HL-60 (cell line): ENCODE measurements at places on chromosomes 2 and 18.
A peak's percentile ranks its signal among the peaks of the same experiment; 100 is the strongest.

- no peak for DNase-seq
These were observed 9.4 kb downstream of the RAMP1 start for GRCh38 chr2:237868631-237869342.

- DNase-seq = no peak
These were observed 72.9 kb downstream of the TSN start for GRCh38 chr2:121828281-121828731.

DNA sequence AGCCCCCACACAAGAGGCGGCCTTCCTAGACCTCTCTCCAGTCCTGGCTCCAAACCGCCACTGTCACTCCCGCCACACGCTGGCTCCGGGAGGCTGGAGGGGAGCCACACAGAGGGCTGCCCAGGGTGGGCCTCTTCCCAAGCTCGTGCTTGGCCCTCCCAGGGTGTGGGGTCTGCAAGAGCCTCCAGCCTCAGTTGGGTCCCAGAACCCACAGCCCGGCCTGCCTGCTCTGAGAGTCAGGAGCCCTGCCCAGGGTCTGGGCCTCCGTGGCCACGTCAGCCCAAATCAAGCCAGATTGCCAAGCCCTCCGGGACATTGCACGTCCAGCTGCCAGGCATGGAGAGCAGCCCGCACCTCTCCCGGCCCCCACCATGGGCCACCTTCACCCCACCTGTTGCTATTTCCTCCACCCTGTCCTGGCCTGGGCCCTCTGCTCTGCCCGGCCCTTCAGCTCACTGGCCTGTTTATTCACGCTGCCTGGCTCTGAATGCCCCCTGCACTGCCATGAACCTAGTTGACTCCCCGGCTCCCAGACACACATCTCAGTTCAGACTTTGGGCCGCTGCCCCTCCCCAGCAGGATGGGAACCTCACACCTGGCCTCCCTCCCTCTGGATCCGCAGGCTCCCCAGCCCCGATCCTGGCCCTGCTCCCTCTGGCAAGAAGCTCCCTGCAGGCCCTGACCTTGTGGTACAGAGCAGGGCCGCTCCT, 61.0 kb downstream of the BIN1 start:
- no peak for DNase-seq

DNA sequence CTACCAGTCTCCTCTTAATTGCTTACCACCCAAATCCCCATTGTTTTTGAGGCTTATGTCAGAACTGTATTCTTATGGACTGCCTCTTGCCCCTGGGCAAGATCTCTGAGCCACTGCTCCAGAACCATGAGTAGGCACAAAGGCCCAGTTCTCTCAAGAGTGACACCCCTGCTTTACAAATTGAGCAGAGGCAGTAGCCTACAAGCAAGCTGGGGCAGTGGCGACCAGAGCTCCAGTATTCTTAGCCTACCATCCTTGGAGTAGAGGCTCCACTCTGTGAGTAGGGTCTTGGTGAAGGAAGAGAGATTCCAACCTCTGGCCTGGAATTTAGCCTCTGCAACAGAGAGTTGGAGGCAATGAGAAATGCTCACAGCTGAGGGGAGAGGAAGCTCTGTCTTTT, 36.5 kb downstream of the WDR75 start:
- DNase-seq = no peak

- peak; percentile 23 for DNase-seq
These were observed 423 bp upstream of the TTC27 start for GRCh38 chr2:32627441-32627813.

GRCh38 chr2:74690571-74690970, 36.5 kb downstream of the SEMA4F start:
- peak; percentile 39 for DNase-seq

DNA sequence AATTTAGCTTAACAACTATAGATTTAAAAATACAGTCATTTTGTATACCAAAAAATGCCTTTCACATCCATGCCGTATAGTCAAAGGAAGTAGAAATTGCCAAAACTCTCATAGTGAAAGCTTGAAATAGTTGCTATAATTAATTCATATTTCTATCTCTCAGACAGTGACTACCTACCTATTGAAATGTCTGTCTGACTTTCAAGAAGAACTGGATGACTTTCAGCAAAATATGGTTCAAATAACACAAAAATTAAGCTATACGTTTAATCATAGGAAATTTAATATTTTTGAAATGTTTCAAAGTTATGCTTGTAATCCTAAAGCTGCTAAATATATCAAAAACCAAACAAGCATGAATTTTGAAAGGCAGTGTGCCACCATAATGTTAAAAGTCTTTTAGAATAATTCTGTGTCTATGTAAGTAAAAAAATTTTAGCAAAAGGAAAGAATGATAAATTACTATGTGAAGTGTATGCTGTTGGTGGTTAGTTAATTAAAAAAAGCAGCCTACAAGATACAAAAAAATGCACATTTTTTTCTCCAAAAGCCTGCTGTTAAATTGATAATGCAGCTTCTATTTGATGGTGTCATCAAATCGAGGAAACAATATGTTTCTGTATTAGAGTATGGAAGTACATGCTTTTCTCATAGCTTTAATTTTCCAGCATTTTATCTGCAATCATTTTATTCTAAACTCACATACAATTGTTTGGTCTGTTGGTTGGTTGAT, 57.7 kb upstream of the ST6GAL2 start:
- no peak for DNase-seq

DNA sequence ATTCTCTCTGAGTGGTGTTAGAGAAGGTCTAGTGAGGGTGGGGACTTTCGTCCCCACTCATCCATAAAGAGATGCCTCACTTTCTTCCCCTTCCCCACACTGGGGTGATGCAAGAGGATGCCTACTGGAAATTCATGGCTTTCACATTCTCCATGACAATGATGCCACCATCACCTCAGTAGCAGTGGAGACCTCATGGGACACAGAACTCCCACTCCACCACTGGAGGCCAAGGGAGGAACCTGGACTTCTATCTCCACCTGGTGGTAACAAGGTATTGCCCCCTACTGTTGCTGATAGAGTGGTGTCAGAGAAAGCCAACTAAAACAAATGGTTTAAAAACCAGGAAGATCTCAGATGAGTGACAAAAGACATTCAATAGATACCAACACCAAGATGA, 110.9 kb downstream of the INHBB start:
- no peak for DNase-seq

DNA sequence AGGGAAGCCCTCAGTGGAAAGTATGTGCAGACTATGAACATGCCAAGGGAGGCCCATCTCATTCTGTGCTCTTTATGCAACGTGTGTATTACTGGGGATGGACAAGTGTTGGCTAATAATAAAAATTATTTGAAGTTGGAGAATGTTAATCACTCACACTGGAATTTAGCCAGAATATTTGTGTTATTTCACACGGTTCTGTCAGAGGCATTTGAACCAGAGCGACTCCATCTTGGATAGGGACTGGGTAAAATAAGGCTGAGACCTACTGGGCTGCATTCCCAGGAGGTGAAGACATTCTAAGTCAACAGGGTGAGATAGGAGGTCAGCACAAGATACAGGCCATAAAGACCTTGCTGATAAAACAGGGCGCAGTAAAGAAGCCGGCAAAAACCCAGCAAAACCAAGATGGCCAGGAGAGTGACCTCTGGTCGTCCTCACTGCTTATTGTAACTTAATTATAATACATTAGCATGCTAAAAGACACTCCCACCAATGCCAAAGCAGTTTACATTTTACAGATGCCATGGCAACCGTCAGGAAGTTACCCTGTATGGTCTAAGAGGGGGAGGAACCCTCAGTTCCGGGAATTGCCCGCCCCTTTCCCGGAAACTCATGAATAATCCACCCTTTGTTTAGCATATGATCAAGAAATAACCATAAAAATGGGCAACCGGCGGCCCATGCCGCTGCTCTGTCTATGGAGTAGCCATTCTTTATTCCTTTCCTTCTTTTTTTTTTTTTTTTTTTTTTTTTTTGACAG, 2.6 kb upstream of the FZD5 start:
- DNase-seq = no peak

GRCh38 chr2:109382226-109382895, 231.4 kb downstream of the SEPTIN10 start:
- no peak for DNase-seq

GRCh38 chr2:47907039-47907781, 912 bp upstream of the FBXO11 start:
- DNase-seq = peak; percentile 12

GRCh38 chr2:233818639-233819621, 35.4 kb downstream of the HJURP start:
- DNase-seq = no peak

DNA sequence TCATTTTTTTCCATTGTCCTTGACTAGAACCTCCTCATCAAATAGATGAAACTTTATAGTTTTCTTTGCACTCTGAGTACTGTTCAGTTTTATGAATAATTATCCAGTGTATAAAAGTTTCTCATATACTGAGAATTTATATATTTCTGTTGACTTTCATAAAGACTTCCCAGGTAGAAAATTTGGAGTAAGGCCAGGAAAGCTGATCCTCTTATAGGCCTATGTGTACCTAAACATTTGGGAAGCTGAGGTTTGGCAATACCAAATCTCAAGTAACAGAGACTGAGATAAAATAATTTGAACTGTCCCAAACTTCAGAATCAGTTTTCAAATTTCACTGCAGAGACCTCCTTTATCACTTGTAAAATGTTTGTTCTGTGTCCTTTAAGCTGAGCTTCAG, 43.4 kb downstream of the CCDC102B start:
- no peak for DNase-seq

DNA sequence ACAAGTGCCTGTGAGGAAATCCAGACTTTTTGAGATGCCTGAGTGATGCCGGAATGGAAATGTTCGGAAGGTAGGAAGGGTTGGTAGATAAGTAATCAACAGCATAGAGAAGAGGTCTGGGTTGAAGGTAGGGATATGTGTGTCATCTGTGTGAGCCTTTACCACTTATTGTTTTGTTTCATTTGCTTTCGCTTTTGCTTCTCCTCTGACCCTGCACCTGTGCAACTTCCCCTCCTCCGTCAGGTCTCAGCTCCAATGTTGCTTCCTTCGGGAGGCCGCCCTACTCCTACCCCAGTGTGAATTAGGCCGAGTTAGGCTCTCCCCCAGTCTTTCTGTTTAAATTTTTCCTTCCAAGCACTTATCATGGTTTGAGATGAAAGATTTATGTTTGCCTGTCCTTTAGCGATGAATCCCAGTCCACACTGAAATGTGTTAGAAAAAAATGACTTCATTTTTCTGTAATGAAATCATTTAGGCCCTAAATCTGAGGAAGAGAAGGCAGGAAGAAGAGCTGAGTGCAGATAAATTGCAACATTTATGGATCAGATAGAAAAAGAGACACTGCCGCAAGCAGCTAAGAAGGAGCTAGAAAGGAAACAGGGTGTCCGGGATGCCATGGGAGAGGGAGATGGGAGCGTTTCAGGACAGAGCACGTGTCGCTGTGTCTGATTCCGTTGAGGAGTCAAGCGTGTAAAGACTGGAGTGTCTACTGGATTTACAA, 139.6 kb upstream of the PELI1 start:
- DNase-seq = no peak

- no peak for DNase-seq
These were observed 598.2 kb upstream of the KLHL29 start for GRCh38 chr2:22786817-22787216.

DNA sequence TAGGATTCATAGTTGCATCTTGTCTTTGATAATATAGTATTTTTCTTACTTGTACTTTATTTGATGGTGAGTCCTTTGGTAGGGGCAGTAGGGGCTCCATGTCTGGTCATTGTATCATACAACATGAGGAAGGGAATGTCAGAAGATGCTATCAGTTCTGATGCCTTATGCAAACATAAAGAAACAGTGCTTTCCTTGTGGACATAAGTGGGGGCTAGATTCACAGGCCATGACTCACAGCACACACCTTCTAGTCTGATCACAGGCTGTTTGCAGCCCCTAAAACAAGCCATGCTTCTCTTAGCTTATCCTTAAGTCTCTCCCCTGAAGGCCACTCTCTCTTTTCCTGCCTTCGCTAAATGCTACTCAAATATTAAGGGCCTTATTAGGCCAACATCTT, 10.7 kb upstream of the SLC14A1 start:
- DNase-seq = no peak

DNA sequence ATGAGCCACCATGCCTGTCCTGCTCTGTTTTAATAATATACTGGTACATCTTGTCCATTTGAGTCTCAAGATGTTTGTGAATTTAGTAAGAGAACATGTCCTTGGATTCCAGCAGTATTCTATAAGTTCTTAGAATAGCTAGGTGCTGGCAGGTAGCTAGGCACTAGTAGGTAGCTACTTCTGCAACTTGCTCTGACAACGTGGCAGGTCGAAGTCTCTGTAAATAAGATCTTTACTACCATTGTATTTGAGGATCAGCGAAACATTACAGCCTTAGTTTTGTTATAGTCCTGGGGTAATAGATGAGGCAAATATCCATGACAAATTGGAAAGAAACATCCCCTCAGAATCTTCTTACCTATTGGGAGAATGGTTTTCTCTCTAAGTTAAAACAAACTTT, 14.2 kb upstream of the PRELID3A start:
- DNase-seq = no peak

DNA sequence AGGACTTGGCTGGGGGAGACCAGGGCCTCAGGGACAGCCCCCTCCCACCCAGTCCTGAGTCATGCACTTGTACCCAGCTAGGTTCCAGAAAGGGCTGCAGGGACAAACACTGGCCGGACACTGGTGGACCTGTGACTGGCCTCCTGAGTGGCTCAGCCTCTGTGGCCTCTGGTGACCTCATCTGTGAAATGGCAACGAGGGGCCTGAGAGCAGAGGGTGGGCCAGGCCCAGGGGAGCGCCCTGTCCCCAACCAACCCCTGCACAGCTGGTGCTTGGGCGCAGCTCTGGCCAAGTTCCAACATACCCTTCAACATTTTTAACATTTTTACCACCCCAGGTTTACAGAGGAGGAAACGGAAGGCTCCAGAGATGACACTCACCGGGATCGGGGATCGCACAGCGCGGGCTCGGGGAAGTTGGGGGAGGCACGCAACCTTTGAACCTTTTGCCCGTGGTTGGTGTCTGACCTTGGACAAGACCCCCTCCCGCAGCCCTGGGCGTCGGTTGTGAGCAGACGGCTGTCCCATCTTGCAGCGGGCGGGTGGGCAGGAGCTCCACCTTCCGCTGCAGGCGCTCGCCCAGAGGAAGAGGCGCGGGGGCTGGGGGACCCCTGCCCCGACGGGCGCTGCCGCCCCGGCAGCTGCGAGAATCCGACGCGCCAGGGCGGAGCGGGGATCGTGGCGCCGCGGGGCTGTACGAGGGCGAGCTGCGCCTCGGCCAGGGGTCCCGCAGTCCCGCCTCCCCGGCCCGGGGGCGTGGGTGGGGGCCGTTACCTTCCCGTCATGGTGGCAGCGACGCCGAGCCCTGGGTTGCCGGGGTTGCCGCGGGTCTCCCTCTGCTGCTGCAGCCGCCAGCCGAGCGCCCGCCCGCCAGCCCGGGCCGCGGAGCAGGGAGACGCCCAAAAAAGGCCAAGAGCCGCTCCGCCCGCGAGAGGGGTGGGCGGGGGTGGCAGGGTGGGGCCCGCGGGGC, 805 bp downstream of the LIMS2 start:
- no peak for DNase-seq

GRCh38 chr2:57842531-57842930, 204.1 kb upstream of the VRK2 start:
- no peak for DNase-seq

GRCh38 chr2:191846515-191847476, at the start of gene CAVIN2:
TSS of gene CAVIN2 (minus strand) at chr2:191847088. CDS start at chr2:191846925, 163 bp downstream.
- no peak for DNase-seq

- no peak for DNase-seq
These were observed 47.9 kb downstream of the MBP start for GRCh38 chr18:77084688-77085035.
